ENCODE measurements at places on chromosomes 4 and X.

DNA sequence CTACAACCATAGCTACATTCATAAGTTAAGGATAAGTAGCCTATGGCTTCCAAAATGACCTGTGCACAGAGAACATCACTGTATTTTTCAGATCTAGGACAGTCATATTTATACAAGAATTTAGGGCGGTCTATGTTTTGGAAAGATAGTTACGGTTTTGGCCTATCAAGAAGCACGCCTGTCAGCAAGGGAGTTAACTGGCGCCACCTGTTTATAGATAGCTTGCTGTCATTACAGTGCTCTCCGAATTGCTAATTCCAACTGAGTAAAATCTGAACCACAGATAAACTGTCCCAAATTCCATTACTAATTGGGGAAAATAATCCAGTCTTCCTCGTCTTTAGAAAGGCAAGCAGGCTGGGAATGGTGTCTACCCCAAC, 646 bp downstream of the ABCB7 start:
- peak; percentile 21 for DNase-seq

DNA sequence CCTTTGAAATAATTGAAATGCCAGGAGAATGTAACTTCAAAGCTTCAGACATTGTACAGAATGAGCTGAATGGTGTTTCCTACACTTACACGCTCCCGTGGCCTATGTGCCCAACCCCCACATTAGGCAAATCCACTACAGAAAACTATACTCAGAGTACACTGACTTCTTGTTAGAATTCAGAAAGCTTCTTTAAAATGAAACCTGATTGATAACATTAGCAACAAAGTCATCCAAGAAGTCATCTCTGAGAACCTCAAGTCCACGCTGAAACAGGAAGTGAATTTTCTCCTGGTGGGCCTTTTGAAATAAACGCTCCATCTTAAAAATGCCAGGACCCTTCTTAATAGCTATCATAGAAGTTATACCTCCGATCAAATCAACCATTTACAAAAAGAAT, 136.3 kb downstream of the TSPAN5 start:
- no peak for DNase-seq

- no peak for DNase-seq
These were observed 91.1 kb upstream of the MAOA start for GRCh38 chrX:43564953-43565352.

DNA sequence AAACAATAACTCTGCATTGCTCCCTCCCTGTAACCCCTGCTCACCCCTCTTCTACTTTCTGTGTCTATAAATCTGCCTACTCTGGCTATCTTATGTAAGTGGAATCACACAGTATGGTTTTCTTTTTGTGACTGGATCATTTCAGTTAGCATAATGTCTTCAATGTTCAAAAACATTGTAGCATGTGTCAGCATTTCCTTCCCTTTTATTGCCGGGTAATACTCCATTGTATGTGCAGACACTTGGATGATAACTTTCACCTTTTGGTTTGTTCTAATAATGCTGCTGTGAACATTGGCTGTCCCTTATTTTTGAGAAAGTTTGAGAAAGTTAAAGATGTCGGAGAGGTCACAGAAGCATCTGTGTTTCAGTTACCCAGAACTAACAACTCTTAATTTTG, 60.6 kb upstream of the TLR2 start:
- DNase-seq = no peak

DNA sequence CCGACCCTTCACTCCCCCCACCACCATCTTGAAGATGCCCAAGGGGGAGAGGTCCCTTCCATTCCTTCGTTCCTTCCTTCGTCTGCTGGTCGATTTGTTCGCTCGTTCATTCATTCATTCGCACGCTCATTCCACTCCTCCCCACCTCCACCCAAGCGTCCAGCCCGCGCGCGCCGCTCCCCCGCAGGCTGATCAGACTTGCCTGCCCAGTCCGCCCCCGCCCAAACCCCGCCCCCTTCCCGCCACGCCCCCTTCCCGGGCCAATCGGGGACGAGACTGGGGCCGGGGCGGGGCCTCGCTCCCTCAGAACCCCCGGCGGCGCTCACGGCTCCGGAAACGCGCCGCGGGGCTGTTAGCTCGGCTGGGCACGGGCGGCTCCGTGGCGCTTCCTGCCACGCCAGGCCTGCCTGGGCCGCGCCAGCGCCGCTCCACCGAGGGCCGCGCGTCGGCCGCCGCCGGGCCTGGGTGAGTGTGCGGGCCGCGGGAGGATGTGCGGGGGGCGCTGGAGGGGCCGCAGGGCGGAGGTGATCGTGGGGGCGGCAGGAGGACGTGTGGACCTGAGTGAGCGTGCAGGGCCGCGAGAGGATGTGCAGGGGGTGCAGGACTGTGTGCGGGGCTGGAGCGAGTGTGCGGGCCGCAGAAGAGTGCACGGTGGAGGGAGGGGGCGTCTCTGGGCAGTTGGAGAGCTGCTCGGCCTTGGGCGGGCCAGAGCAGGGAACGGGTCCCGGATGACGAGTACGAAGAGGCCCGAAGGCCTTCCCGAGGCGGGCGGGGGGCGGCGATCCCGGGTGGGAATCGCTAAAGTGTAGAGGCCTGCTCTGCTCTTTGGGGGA, at the start of gene ZNF275:
Gene ZNF275 (plus strand): TSS at position 333 of the 833 bp plus-strand sequence. CDS start 2,527 bp downstream, outside the sequence.
- DNase-seq = peak; percentile 89

GRCh38 chr4:3121110-3121509, 46.6 kb downstream of the HTT start:
- DNase-seq = no peak

DNA sequence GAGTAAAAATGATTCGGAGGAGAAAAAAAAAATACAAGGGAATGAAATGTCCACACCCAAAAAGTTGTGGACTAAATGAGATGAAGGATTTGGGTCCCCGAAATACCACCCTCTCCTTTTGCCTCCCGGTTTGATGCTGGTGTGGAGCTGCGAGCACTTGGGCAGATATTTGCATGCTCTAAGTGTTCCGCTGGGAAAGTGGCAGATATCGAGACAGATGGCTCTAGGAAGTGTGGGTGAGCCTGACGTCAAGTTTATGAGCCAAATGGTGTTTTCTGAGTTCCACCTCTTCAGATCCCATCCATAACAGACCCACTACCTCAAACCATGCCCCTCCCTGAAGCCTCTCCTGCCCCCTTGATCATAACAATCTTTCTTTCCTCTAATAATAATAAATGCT, 228.6 kb downstream of the QDPR start:
- DNase-seq = no peak

- no peak for DNase-seq
These were observed 17.0 kb upstream of the ERCC6L start for GRCh38 chrX:72255864-72256263.

DNA sequence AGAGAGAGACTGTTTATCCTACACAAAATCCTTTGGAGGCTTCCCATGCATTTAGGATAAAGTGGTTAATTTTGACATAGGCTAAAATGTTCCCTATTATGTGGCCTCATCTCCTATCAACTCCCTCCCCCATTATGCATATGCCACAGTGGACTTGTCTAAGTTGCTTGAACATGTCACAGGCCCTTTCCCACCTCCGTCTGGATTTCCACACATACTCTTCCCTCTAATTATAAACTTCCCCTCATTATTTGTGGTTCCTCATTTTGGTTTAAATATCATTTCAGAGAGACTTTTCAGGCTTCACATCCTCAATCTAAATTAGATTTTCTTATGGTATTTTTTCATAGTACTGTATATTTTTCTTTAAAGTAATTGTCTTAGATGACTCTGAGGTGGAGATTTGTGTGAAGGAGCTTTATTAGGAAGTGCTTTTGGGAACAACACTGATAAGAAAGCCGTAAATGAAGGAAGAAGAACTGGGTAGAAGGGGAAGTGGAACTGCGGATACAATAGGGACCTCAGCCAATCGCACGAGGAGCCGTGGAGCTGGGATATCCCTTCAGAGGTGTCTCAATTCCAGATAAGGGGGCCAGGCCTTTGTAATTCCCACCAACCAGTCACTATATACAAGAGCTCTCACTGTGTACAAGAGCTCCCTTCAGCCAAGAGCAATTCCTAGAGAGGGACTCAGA, 7.9 kb downstream of the C4orf17 start:
- no peak for DNase-seq

DNA sequence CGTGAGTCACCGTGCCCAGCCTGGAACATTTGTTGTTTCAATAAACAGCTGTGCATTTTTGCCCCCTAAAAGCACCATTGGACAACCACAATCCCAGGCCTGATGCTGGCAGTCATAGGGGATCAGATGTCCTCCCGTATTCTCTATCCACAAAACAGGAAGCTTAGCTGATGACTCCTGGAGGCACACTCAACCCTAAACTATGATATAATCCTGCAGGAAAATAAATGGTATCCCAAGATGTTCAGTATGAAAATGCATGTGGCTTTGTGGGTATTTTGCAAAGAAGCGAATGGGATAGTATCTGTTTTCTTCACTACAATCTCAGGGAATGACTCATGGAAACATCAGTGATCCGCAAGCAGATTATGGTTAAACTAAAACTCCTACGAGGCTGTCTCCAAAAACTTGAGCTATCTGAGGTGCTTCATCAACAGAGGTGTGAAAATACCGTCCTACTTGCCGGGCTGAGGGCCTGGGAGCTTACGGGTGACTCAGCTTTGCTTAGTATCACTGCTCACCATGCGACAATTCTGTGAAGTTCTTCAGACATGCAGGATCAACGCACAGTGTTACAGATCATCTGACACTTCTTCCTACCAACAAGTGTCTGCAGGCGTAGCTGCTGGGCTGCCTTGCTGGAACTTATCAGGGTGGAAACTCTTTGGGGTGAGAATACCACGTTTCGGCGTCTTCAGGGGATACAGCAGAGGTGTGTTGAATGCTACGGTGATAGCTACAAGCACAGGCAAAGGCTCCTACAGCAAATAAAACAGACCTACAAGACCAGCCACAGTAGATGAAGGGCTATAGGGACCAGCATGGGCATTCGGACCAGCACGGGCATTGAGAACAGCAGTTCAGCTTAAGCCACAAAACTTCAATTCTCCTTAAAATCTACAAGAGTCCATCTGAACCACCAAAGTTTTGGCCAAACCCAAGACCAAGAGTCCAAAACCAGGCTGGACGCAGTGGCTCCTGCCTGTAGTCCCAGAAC, 148.5 kb downstream of the DHRSX start:
- no peak for DNase-seq

DNA sequence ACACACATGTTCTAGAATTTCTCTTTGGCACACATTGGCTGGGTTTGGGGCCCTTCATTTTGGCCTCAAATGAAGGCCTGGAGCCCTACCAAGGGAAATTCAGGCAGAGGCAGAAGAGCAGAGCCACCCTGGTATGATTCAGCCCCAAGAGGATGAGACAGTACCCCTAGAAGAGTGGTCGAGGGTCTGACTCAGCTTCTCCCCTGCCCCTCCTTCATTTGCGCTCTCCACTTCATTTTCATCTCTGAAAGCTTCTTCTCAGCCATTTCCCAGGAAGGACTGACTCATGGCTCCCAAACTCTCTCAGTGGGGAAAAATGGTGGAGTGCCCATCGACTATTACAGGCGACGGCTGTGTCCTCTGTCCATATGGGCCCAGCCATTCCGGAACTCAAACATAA, 43.5 kb downstream of the MAMLD1 start:
- no peak for DNase-seq

DNA sequence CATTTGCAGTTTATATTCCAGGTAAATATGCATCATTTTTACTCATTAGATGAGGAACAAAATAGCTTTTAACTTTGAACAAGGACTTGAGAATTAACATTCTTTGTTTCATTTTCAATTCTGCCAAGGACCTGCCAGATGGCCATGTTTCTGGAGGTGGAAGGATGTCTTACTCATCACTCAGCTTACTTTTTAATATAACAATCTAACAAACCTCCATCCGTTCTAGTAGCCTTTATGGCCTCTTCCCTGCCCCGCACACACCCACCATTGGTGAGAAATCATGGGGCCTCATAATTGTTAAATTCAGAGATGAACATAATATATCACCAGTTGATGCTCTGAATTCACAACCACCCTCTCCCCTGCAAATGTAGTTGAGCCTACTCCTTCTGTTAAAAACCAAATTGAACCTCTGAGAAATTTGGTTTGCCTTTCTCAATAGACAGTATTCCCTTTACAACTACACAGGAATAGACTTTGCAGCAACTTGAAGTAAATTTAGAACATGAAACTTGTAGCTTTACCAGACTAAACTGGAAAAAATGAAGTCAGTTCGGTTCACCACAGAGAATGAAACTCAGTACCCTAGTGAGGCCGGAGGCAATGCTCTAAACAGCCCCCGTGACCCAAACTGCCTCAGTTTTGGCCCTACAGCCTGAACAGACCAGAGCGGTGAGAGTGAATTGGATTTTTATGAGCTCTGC, 50.1 kb upstream of the ACSL4 start:
- peak; percentile 26 for DNase-seq

DNA sequence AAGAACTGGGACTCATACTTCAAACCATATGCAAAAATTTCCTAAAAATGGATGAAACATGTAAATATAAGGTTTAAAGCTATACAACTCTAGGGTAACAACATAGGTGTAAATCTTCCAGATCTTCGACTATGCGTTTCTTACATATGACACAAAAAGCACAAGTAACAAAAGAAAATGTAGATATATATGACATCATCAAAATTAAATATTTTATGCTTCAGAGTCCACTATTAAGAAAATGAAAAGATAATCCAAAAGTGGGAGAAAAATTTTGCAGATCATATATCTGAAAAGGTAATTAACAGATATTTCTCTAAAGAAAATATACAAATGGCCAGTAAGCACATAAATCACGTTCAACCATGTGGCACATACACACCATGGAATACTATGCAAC, 164.2 kb upstream of the ACTRT1 start:
- no peak for DNase-seq

GRCh38 chr4:108861334-108861733, 98.5 kb upstream of the ETNPPL start:
- no peak for DNase-seq

DNA sequence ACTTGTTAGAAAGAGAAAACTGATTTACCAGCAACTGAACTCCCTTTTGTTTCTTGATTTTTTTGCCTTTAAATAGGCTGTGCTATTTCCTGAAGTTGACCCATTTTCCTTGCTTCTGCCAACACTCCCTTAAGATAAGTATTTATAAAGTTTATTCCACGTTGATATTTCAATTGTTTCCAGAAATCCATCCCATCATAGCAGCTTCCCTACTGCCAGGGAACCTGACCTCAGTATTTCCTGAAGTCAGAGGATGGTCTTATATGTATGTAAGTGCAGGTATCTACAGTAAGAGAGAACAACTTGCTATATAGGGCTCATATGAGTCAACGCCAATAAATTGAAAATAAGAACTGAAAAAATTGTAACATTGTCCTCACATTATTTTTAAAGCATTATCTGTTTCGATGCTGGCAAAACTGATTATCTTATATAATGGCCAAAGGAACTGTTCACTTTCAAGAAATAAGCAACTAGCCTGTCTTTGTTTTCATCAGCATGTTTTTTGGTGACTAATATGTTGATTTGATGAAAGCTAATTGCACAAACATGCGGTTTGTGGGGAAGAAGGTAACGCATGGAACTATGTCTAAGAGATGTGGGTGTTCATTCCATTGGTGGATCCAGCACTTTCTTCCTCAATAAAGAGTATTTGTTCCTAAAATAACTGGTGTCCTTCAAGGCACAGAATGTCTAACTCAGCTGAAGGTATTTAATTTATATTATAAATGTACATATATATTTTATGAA, 4.7 kb downstream of the LIMCH1 start:
- no peak for DNase-seq

All from GM10248 (cell line).